ENCODE measurements at places on chromosomes 1 and 21.

- no peak for DNase-seq
These were observed 138.4 kb downstream of the SYT2 start for GRCh38 chr1:202571719-202572339.

DNA sequence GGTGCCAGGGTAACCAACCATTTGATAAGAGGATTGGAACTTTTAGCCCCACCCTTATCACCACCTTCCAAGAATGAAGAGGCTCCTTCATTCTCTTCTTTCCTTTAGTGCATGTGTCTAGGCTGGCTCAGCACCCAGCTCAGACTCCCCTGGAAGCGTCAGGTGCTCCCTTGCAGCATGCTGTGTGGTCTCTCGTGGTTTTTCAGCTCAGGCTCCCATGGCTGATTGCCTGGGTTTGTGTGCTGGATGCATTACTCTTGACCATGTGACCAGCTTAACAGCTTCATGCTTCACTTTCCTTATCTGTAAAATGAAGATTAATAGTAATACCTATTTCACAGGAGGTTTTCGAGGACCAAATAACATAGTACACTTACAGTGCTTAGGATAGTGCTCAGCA is 198.4 kb downstream of the HHAT start:
- no peak for DNase-seq

DNA sequence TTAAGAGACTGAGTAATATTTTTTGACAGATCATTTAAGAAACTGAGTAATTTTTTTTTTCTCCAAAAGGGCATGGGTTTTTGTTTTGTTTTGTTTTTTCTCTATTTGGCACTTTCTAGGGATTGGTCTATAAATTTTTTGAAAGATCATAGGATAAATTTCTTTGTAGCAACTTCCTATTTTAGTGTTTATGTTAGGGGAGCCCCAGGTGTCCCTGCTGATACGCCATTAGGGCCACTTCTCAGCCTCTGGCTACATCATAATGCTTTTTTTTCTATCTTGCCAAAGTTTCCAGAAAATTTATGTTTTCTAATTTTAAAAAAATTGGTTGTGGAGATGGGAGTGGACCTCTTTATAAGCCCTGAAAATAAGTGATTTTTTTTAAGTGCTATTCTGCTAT is 2.6 kb downstream of the GABPA start:
- DNase-seq = no peak

- no peak for DNase-seq
These were observed 23.3 kb downstream of the RIMKLA start for GRCh38 chr1:42403880-42404400.

GRCh38 chr1:209893751-209894150 is 44.3 kb upstream of the SYT14 start:
- DNase-seq = no peak

GRCh38 chr1:85062425-85063026 is 14.2 kb upstream of the MCOLN3 start:
- no peak for DNase-seq

DNA sequence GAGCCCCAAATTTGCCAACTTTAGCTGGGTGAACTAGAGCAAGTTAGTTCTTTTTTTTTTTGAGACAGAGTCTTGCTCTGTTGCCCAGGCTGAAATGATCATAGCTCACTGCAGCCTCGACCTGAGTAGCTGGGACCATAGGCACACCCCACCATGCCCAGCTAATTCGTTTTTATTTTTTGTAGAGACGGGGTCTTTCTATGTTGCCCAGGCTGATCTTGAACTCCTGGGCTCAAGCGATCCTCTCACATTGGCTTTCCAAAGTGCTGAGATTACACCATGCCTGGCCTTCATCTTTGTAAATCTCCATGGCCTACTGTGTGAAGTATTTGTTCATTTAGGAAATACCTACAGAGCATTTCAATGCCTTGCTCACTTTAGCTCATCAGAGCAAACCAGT is 105.6 kb upstream of the SLC44A3 start:
- no peak for DNase-seq

DNA sequence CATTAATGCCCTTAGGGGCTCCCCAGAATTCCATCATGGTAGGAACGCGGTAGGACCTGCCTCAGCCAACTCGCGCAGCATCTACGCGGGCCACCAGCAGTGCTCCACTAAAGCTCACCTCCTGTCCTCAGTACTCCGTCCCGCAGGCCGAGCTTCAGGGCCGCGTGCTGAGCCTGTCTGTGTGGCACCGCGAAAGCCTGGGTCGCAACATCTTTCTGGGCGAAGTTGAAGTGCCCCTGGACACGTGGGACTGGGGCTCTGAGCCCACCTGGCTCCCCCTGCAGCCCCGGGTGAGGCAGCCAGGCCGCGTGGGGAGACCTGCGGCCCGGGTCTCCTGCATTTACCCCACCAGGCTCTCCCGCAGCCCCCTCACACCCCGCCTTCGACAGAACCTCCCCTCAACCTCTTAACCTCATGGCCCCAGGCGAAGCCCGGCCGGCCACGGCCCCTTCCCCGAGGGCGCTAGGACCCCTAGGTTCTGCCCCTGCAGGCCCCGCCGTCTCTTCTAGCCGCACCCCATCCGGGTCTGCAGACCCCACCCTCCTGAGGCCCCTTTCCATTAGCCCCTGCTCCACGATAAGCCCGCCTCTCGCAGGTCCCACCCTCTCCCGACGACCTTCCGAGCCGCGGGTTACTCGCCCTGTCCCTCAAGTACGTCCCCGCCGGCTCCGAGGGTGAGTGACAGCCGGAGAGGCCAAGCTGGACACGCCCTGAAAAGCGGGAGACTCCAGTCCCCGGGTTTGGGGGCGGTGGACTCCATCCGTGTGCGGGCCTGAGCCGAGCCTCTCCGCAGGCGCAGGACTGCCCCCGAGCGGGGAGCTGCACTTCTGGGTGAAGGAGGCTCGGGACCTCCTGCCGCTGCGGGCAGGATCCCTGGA is 9.1 kb downstream of the SYTL1 start:
- DNase-seq = no peak

- DNase-seq = no peak
These were observed 240.4 kb downstream of the NFIA start for GRCh38 chr1:61322769-61323168.

- no peak for DNase-seq
These were observed 8.3 kb downstream of the OTUD7B start for GRCh38 chr1:150002217-150002616.

DNA sequence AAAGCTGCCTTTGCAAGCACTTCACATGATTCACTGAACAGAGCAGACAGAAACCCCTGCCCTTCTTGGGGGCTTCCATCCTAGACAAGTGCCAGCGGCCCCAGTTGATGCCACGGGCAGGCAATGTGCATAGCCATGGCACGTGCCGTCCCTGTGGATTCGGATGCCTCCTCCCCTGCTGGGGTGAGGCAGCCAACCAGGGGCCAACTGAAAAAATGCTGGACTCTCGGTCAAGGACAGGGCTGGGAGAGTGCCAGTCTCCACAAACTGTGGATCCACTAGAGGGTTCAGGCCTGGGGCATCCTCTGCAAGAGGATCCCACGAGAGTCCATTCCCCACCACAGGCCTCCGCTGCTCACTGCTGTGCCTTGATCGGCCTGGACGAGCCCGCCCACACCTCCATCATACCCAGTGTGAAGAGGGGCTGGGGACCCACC is 3.8 kb downstream of the JMJD4 start:
- DNase-seq = no peak

DNA sequence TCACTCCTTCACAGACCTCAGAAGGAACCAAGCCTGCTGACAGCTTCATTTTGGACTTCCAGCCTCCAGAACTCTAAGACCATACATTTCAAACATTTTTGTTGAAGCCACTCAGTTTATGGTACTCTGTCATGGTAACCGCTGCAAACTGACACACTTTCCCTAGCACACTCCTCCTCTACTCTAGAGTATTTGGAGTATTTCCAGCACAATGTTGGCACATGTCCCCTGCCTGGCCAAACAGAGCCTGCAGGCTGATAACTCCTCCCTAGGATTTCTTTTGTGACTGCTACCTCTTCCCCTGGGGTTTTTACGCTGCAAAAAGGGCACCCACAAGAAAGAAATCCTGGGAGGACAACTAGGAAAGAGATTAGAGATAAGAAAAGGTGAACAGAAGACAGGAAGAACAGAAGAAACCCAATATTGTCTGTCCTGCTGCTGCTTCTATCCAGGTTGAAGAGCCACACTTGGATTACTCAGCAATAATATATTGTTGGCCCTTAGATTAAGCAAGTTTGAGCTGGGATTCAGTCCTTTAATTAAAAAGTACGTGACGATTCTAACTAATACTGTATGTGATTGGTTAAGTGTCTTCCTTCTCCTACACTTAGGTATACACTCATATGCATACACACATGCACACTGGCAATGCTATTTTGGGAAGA is 844.1 kb downstream of the LTN1 start:
- DNase-seq = no peak

DNA sequence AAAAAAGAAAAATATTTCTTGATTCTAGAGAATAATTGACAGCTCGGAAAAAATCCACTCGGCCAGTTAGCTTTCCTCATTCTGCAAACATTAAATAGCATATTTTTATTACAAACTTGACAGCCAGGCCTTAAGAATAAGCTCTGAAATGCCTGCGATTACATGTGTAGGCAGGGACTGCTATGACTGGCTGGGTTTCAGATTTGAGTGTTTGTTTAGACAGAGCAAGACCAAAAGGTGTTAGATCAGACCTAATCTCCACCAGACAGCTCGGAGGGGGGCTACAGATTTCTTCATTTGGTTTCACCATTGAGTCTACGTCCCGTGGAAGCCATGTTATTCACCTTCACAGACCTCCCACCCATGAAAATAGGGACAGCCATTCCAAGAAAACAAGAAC is 192.1 kb upstream of the ADAMTS5 start:
- no peak for DNase-seq

GRCh38 chr1:25808481-25809244 is 8.7 kb downstream of the SELENON start:
- DNase-seq = no peak

- no peak for DNase-seq
These were observed 186.0 kb downstream of the LEPR start for GRCh38 chr1:65606426-65606825.

DNA sequence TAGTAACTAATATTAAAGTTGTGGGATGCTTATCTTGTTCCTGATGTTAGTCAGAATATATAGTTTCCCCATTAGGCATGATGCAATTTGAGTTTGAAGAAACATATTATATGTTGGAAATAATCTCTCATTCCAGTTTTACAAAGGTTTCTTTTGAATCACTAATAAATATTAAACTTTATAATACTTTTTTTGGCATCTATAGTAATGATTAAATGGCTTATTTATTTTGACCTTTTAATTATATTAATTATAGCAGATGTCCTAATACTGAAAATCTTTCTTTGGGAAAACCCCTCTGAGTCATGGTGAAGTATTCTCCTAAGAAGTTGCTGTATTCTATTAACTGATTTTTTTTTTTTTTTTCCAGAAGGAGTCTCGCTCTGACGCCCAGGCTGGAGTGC is 28.5 kb upstream of the PTGS2 start:
- DNase-seq = no peak

GRCh38 chr1:1205769-1206375 is 520 bp downstream of the TNFRSF18 start:
- DNase-seq = no peak

DNA sequence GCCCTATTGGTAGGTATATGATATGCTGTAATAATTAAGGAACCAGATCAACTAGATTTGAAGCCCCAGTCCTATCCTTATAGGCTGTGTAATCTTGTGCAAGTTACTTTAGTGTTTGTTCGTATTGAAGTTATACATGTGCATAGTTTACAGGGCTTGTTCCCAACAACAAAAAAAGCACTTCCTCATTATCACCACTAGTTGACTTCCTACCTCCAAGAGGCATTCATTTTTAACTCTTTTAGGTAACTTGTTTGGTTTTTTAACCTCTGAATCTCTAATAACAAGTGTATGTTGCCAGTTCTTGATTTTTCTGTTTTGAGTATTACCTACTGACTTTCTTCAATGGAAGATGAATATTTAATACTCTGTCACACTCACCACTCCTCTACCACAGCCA is 71.9 kb downstream of the ST3GAL3 start:
- no peak for DNase-seq

DNA sequence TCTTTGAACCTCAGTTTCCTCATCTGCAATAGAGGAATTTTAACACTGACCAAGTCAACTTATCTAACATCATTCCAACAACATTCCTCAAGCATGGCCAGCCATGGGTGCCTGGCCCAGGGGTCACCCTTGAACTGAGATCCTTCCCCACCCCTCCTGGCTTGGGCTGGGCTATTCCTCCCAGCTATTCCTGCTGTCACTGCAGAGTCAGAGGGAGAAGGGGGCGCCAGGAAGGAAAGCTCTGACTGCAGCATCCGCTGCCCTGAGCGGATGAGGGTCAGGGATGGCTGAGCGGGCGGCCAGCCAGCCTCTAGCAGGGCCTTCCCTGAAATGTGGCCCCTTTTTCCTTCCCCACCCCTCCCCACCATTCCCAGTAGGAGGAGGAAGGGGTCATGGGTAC is 3.1 kb downstream of the TINAGL1 start:
- no peak for DNase-seq

GRCh38 chr1:36256558-36257374 is 32.5 kb downstream of the THRAP3 start:
- DNase-seq = no peak

- DNase-seq = no peak
These were observed 50.4 kb downstream of the PGBD5 start for GRCh38 chr1:230375780-230376179.

GRCh38 chr1:200452850-200453552 is 43.2 kb upstream of the ZNF281 start:
- DNase-seq = no peak

- DNase-seq = no peak
These were observed 184.7 kb downstream of the TOMM20 start for GRCh38 chr1:234943836-234944402.

- DNase-seq = no peak
These were observed 173.6 kb downstream of the COP1 start for GRCh38 chr1:176033474-176033873.

DNA sequence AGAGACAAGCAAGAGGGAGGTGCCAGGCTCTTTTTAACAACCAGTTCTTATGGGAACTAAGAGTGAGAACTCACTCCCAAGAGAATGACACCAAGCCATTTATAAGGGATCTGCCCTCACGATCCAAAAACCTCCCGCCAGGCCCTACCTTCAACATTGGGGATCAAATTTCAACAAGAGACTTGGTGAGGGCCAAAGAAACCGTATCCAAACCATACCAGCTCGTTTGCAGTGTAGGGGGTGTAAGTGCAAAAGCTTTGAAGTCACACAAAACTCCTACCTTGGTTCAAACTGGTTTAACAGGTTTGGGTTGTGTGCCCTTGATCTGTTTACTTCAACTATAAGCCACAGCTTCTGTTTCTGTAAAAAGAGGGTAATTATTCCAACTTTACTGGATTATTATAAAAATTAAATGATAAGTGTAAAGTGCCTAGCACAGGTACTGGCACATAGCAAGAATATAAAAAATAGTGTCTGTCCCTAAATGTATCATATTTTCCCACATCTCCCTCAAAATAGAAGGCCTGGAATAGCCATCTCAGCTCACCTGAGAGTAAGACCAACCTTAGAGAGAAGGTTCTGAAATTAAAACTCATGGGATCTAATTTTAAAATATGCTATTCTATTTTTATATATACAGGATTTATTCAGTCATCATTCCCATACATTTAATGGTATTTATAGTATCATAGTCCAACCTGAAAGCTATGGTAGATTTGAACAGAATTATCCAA is 7.0 kb upstream of the USP25 start:
- DNase-seq = no peak

All from mucosa of gallbladder (tissue), 1 donor.